Activated naive CD8-positive, alpha-beta T cell treated with anti-CD3 and anti-CD28 coated beads for 36 hours (primary cell): ENCODE measurements at places on chromosomes 1 and 21.
A peak's percentile ranks its signal among the peaks of the same experiment; 100 is the strongest.

DNA sequence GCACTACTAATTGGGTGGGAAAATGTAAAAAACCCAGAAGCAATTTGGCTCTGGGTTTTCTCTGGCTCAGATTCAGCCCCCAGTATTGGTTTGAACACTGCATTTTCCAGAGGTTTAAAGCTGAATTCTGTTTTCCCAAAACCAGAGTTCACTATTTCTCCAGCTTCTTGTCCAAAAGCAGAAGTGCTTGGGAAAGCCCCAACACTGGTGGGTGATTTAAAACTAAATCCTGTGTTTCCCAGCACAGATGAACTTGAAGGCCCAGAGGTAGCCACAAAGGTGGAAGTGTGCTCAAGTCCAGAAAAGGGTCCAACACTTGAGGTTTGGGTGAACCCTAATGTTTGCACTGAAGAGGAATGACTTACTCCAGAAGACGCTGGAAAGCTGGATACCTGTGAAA, 678 bp downstream of the MCM3AP start:
- DNase-seq: no peak

DNA sequence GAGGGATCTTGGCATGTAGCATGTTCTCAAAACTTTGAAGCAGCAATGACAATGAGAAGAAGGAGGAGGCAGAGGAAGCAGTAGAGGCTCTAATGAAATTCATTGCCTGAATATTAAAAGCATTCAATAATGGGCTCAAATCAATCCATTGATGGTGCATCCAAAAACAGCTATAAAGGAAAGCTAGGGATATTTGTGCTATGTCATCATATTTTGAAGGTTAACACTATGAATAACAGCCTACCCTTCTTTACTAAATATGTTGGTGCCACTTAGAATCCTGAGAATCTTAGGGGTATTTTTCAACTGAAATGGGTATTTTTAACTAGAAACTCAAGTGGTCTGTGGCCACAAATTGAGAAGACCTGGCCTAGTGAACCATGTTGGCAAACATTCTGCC, 153.7 kb downstream of the SETD4 start:
- DNase-seq: no peak

DNA sequence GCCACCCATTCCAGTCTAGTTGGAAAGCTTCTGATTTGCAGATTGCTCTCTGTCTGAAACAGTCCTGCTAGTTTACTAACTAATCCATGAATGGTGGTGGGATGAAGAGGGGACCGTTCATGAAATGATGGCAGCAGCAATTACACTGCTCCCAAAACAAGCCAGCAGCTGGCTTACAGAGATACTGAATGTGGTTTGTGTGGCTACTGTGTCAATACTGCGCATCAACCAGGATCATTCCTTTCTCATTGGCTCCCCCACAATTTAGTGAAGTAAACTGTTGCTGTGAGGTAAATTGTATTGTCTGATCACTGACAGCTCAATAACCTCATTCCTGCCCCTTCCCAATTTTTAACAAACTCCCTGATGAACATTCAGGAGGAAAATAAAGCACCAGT, 191.3 kb upstream of the LMO4 start:
- DNase-seq: no peak

GRCh38 chr1:203295796-203296195, 9.5 kb upstream of the BTG2 start:
- DNase-seq: no peak

DNA sequence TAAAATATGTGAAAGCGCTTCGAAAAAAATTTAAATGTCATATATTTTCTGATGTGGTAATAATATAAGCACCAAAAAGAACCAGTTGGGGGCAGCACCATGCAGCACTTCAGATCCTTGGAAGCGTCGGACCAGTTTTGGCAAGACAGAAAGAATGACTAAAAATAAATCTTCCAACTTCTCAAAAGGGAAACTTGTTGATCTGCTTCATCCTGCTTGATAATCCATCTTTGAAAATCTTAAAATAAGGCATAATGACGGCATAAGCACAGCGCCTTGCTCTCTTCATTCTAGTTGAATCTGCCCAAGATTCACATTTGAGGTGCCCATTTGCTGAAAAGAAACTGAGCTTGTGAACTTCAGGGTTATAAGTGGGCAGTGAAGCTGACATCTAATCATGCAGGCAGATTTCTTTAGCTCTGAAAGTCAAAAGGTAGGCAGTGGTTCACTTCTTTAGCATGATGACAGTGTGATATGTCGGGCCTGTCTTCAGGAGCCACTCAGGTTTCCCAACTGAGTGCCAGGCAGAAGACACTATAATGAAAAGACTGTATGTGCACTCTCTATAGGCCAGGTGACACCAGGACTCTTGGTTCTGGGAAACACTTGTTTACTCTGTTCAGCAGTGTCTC, 19.8 kb upstream of the MUTYH start:
- DNase-seq: peak; percentile 38

DNA sequence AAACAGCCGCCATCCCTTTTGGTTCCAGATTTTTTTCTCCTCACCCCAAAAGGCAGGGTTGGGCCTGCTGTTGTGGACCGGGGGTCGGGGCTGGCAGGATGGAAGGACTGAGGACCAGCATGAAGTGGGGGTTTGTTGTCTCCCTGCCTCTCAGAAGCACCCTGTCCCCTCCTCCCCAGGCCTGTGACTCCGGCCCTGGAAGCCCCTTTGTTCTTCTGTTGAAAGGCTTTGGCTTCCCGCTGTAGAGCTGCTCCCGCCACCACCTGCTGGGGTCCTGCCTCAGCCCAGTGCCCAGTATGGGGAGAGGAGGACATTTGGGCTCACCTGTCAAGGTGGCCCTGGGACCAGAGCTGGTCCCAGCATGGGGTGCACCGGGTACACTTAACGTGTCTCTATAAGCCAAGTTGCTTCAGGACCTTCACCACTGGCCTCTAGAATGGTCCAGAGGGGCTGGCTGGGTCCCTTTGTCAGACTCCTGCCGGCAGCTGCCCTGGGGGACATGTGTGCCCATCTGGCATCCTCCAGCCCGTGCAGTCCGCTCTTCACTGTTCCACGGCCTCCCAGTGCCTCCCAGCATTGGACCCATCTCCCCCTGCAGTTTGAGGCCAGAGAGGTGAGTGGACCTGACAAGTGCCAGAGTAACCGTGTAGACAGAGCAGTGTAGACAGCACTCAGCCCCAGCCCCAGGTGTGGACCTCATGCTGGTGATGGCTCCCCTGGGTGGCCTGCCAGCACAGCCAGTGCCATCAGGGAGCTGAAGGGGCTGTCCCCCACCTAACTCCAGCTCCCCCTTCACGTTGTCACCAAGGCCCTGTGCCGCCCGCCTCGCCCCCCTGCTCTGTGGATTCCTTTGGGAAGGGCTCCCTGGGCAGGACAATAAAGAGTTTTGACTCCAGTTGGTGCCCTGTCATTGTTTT, 6.1 kb upstream of the SYTL1 start:
- no peak for DNase-seq

DNA sequence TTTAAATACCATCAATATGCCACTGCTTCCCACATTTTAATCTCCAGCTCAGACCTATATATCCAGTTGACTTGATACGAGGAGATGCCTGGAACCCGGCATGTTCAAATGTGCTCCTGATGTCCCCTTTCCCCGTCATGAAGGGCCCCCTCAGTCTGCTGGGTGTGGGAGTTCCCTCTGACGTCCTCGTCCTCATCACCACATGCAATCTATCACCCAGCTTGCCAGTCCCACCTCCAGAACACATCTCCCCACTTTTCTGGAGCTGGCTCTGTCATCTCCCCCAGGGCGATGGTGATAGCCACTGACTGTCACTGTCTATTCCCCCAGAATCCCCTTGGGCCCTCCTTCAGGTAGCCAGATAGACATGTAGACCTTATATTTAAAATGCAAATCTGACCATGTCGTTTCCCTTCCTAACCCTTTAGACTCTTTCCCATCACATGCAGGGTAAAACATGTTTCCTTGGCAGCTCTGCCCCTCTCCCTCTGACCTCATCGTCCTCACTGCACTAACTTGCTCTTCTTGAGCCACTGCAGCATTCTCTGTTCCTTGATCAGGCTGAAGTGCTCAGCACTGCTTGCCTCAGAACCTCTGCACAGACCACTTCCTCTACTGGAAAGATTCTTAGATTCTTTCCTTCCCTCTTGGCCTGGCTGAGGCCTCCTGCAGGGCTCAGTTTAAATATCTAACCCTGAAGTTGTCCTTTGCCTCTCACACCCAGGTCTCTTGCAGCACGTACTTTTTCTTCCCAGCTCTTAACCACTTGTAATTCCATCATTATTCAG, 7.4 kb downstream of the AZIN2 start:
- peak; percentile 28 for DNase-seq

- DNase-seq: peak; percentile 66
These were observed 780 bp downstream of the HIVEP3 start for GRCh38 chr1:41917835-41918449.

GRCh38 chr1:24536391-24536840, 19.5 kb upstream of the NCMAP start:
- DNase-seq: peak; percentile 66

DNA sequence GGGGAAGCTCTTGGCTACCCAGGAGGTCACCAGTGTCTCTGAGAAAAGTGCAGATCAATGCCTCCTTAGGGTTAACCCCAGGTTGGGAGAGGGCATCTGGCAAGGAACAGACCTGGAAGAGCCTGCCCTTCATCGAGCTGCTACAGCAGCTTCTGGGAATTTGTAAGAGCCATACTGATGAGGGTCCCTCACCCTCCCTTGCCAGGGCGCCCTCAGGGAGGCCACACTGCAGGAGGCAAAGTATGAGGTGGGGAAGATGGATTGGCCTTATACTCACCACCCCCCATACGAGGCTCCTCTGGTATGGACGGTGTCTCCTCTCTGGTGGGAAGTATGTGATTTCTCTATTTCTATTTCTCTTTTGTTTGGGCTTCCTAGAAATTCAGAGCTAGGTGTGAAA, 13.2 kb downstream of the IGSF3 start:
- DNase-seq: no peak

- no peak for DNase-seq
These were observed 51.1 kb downstream of the CNN3 start for GRCh38 chr1:94875794-94876193.

- no peak for DNase-seq
These were observed 32.1 kb downstream of the RABGAP1L start for GRCh38 chr1:174191349-174191862.

GRCh38 chr1:190226006-190226405, 251.7 kb downstream of the BRINP3 start:
- no peak for DNase-seq

- DNase-seq: no peak
These were observed 67.2 kb downstream of the TTLL7 start for GRCh38 chr1:83931658-83932253.

- no peak for DNase-seq
These were observed 97.9 kb downstream of the LACTBL1 start for GRCh38 chr1:22874785-22875184.
